ENCODE measurements at places on chromosomes 5 and 9.

DNA sequence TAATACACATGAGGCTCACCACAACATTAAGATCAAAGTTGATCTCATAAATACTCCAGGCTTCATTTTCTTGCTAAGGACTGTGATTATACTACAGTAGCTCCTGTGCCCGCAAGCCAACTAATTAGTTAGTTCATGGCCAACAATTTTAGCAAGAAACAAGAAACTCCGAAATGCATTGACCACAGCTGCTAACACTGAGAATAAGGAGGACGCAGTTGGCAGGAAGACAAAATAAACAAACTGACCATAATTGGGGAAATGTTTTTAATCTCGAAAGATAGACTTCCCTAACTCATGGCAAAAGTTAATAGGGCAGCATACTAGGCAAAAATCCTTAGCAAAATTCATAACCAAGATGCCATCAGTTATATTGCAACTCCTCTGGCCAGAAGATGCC lies 115.5 kb upstream of the SPEF2 start:
- no peak for DNase-seq

- no peak for DNase-seq
Measured at GRCh38 chr5:169933127-169933526, 47.2 kb downstream of the INSYN2B start.

- DNase-seq = no peak
Measured at GRCh38 chr5:124182133-124182532, 564.3 kb downstream of the ZNF608 start.

- DNase-seq = no peak
Measured at GRCh38 chr5:91281401-91281800, 101.7 kb downstream of the ARRDC3 start.

DNA sequence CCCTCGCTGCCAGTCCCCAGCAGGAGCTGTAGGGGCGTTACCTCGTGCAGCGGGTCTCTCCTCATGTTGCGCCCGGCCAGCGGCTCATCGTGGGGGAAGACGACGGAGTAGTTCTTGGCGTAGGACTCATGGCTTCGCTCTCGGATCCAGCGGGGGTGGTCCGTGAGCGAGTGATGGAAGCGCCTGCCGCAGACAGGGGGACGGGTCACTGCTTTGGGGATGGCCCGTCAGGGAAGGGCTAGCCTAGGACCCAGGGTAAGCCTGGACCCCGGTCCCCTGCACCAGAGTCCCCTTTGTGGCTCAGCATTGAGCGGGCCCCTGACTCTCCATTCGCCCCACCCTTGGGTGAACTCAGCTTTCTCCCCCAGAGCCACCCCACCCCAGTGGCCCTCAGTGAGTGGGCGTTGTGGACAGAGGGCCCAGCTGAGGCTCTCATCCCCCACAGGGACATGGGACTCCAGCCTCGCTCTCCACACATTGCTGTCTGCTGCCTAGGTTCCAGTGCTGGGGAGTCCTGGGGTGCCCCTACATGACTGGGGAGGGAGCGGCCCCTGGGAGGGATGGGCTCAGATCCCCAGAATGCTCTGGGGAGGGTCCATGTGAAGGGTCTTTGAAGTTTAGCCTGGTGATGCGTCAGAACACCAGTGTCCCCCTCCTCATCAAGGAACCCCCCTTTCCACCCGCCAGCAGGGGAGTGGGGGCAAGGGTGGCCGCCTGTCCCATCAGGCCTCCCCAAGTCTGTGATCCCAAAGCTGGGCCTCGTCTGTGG lies 29.7 kb downstream of the SARDH start:
- DNase-seq = no peak

- DNase-seq = peak; percentile 9
Measured at GRCh38 chr9:91949946-91950664, at the start of gene ROR2. ROR2 (minus strand) TSS chr9:91950228.

DNA sequence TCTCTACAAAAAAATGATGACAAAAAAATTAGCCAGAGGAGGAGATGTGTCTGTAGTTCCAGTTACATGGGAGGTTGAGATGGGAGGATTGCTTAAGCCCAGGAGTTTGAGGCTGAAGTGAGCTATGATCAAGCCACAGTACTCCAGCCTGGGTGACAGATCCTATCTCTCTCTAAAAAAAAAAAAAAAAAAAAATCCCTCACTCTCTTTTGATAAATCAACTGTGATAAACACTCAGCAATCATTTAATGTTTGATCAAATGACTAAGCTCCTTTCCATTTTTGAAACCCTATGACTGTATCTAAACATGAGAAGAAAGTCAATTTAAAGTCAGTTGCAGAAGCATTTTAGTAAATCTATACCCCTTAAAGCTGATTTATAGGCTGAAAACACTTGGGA lies 112.1 kb upstream of the IL6ST start:
- DNase-seq = no peak

- no peak for DNase-seq
Measured at GRCh38 chr5:151178777-151179488, 21.4 kb upstream of the ANXA6 start.

DNA sequence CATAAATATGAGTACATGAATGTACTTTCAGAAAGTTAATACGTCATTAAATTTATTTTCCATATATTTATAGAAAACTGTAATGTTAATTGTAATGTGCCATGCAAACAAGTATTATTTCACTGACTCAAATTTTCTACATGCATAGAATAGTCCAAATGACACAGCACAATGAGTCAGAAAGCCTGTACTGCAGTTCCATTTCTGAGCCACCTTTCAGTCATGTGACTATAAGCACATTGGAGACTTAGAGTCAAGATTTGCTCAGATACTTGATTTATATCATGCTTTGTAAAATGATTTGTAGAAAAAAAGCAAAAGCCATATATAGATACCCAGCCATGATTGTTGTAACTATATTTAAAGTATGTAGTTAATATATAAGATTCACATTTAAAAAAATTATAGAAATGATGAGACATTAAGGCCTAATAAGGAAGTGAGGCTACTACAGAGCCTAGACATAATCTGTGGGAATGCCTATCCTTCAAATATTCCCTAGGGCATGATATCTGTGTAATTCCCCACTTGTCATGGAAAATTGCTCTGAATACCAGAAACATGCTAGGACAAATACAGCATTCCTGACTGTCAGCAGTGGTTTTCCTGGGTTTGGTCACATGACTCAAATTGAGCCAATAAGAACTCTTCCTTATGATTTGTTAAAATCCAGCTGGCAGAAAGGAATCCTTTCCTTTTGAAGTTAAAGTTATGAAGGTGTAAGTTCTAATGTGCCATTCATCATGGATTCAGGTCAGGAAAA lies 50.0 kb downstream of the PTPRD start:
- no peak for DNase-seq

DNA sequence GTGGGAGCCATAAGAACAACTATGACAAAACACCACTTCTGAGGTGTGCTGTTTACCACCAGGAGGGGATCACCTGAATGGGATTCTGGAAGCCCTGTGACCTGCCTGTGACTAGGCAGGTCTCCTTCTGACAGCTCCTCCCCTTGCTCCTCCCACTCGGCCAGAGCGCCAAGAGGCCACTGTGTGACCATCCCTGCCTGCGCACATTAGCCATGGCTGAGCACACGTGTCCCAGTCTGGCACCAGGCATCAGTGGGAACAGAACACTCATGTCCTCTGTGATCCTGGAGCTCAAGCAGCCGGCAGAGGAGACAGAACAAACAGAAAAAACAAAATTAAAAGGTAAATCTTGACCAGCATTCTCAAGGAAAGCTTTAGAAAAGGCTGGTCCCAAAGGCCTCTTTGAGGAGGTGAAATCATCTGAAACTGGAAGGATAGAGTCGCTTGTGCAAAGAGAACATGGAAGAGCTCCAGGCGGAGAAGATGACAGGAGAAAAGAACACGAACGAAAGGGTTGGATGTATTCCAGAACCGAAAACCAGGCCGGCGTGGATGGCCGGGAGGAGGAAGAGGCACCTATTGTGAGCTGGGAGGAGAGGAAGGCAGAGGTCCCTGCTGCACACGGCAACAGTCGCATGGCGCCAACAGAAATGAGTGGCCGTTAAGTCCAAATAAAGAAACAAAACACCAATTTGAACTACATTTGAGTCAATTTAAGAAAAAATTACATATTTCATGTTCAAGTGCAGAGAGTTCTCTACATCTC lies 5.1 kb downstream of the MED10 start:
- DNase-seq = no peak

DNA sequence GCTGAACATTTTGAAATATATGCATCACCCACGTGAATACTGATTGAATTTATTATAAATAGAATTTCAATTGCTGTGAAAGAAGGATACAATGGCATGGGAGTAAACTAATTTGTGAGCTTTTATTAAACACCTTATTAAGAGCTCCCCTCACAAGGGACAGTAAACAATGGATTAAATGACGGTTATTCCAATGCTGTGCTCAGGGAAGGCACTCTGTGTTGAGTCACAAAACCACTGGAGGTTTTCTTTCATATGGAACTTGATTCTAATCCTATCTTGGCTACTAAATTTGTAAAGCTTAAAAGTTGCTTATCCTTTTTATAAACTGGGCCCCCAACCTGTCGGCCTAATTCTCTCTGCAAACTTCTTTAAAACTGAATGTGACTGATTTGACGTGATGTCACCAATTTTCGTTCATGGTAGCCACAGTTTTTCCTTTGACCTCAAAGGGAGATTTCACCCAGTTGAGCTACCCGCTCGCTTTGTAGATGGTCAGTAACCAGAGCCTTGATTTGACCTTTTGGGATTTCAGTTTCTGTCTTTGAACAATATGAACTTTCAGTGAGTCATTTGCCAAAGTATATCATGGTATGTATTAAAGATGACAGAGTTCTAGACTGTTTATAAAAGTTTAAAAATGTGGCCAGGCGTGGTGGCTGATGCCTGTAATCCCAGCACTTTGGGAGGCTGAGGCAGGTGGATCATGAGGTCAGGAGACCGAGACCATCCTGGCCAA lies 61.3 kb upstream of the PIK3R1 start:
- no peak for DNase-seq

DNA sequence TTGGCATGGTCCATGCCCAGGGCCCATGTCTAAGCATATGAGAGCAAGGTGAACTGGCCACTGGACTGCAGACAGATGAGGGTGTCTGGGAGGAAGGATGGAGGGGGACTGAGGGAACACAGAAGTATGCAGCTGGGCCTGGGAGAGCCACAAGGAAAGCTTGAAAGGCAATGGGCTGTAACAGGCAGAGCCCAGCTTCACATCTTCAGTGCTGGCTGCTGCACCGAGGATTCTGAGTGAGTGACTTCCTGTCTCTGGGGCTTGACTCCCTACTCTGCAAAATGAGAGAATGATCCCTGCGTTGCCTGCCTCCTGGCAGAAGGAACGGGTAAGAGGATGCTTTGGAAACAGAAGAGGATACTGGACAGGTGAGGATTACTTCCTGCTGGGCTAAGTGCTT lies 29.0 kb downstream of the COL15A1 start:
- no peak for DNase-seq

GRCh38 chr5:106127985-106128384 lies 1542.8 kb downstream of the EFNA5 start:
- no peak for DNase-seq

- no peak for DNase-seq
Measured at GRCh38 chr5:107040907-107041306, 629.8 kb downstream of the EFNA5 start.

- DNase-seq = no peak
Measured at GRCh38 chr5:164600274-164600673, 1094.9 kb downstream of the MAT2B start.

DNA sequence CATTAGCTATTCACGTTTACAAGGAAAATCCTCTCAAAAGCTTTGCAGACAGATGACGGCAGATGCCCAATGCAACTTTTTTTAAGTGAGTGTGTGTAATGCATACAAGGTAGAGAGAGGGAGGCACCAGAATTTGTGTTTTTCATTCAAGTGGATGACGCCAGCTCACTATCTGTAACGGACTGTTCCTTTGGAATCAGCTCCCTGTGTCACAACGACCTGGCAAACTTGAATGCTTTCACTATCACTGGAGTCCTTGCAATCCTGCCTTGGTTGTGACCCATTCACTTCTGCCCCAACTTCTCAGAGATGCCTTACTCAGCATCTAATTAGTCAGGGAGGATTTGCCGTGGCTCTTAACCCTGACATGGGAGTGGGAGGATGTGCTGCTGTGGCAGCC lies 148.5 kb downstream of the BNC2 start:
- DNase-seq = no peak

DNA sequence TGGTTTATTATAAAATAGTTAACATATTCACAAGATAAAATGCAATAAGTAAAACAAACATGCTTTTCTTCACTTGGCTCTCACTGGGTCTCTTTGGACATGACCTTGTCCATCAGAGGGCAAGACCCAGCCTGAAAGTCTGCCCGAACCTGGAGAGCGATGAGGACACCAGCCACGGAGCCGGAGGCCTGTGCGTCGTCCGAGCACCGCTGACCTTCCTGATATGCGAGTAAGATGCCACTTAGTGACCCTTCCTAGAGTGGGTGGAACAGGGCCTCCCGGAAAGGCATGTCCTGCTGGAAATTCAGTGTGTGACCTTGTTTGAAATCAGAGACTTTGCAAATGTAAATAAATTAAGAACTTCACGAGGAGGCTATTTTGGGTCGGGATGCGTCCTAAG lies 52.9 kb downstream of the IRX2 start:
- DNase-seq = no peak

DNA sequence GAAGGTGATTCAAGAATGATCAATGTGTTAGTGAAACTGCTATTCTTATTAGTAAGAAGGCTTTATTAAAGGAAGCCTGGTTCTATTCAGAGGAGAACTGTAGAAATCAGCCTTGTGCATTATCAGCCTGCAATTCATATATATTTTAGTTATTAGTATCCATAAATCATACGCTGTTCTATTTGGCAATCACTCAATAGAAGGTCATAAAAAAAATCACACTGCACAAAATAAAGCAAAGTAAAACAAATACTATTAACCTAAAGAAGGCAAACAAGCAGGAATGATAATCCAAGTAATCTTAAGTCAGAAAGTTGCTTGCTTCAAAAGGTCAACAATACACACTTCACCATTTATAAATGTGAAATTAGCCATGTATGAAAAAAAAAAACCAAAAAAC lies 138.1 kb downstream of the PDE4D start:
- DNase-seq = no peak

- DNase-seq = no peak
Measured at GRCh38 chr9:5896863-5897262, 6.2 kb downstream of the MLANA start.

DNA sequence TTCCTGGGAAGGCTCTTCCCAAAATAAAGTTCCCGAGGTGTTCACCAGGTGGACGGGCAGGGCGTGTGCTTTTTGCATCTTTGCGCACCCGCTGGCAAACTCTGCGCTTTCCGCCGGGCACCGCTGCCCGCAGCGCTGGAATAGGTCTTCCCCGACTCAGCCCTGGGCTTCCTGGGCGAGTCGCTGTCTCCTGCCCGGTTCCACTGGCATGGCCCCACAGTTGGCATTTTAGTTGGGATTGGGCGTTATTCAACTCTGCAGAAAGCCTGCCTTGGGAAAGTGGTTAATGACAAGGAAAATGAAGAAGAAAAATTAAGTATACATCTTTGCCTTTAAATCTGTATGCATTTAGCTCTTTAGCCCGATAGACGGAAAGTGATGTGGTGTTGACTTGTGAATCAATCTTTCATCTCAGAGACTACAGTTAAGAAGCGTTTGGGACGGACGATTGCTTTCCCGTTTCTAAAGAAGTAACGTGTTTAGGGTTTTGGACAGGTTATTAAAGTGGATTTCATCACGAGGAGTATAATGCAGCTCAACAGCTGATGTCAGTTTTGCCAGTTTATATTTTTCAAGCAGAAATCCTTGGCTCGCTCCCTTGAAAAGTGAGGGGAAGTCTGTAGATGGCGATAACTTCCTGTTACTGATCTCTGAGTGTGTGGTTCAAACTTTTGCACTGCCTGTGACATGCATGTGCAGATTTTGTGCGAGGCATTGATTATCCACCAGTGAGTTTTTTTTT lies 946 bp downstream of the ADCY2 start:
- no peak for DNase-seq

- DNase-seq = no peak
Measured at GRCh38 chr9:16092142-16093091, 539.6 kb downstream of the CCDC171 start.

GRCh38 chr5:41683181-41683580 lies 172.8 kb upstream of the PLCXD3 start:
- no peak for DNase-seq

All from stimulated activated CD4-positive, alpha-beta T cell treated with anti-CD3 and anti-CD28 coated beads, Interleukin-1b, Interleukin-23, amount 100 ng/mL, for 1 hour (primary cell).